ENCODE measurements at places on chromosomes 1 and 21.

DNA sequence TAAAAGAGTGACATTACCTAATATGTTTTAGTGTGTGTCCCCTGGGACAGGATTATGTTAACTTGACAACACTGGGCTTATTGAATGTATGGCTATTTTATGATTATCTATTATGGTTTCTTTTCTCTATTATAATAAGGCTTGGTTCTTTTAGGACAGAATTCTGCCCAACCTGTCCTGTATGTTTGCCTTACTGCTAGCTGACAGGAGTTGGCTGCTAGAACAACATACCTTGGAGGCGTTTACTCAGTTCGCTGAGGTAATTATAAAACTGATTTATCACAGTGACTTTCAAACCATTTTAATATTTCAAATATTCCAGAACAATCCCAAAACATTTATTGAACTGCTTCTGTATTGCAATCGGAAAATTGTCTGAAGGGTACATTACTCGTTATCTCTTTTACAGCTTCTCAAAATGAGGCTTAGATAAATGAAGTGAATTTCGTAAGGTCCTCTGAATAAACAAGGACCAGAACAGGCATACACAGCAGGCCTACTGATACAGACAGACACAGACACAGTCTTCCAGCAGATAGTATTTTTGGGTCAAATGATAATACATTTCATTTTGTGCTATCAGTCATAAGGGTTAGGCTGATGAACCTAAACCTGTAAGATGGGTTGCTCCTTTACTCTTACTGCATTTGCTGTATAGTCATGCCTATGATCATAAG lies 44.2 kb downstream of the SCYL3 start:
- no peak for DNase-seq

- no peak for DNase-seq
These were observed 44.5 kb downstream of the ACTL8 start for GRCh38 chr1:17799642-17800041.

GRCh38 chr1:61318319-61319125 lies 236.2 kb downstream of the NFIA start:
- DNase-seq, result no peak

DNA sequence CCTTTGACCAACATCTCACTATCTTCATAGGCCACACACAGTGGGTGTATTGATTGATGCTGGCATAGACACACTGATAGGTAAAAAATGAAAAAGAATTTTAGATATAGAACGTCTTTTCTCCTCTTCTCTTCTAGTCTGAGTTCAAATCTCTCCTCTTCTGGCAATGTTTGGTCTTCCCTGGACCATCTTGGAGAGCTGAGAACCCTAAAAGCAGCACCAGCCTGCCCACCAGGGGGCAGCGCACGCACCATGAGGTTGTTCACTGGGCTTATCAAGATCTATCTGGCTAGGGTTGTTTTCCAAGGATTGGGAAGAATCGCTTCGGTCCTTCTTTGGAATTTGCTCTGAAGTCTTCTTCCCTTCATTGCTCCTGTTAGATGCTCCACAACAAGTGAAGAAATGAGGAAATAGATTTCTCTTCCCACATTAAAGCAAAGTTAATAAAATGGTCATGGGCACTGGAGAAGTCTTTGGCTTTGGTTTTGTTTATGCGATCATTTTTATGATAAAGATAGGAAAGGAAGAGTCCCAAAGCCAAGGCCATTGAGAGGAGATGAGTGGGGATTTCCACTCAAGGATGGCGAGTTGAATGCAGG lies 104.0 kb upstream of the OLIG2 start:
- no peak for DNase-seq

DNA sequence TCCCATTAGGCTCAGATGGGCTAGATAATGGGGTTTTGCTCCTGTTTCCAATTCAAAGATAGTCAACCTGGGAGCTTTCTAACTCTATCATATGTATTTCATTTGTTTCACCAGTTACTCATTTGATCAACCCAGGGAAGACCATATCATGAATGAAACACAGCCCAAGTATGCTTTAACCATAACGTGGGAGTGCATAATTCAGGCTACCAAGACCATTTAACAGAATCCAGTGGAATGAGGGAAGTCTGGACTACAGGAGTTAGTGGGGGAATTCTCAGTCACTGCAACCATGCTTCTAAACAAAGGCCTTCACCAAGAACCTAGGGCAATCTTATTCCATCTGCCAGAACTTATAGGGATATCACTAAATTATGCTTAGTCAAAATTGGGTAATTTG lies 15.0 kb upstream of the SLC16A1 start:
- no peak for DNase-seq

DNA sequence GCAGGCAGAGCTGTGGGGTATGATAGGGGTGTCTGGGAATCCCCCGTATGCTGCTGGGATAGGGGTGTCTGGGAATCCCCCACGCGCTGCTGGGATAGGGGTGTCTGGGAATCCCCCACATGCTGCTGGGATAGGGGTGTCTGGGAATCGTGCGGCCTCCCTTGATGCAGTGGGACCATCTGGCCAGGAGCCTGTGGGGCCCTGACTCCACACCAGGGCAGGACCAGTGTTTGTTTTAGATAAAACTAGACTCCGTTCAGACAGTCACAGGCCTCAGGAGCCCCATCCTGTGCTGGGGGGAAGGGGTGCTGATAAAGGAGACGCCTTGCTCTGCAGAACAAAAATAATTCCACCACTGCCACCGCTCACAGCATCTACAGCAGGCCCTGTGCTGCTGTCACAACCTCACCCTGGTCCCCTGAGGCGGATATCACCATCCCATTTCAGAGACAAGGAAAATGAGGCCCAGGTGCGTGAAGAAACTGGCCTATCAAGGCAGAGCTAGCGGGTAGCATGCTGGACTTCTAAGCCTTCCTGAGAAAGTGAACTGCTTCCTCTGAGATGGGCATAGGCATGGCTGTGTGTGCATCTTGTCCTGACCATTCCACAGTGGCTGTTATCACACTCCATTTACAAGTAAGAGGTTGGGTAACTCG lies 24.0 kb downstream of the ECE1 start:
- no peak for DNase-seq

DNA sequence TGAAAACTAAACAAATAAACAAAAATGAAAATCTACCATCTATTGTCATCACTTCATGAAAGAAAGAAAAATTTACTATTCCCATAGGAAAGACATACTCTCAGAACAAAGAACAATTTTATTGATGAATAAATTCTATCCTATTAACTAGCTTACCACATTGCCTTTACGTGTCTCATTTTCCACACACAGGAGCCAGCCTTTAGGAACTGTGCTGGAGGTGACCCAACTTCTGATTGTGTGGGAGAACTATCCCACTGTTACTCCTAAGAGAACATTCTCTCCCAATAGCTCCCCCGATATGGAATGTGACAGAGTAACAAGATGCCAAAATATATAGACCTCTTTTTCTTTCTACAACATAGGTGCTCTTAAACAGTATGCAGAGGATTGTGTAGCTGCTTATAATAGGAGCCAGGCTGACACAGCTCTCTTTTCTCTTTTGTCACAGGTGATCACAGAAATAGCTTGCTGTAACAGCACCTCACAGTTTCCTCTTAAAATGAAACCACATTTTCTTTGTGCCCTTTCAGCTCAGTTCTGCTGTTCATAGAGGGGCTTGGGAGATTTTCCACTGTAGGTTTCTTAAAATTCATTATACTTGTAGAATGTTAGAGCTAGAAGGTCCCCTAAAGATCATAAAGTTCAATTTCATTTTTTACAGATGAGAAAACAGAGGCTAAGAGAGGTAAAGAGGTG lies 35.5 kb downstream of the C21orf91 start:
- no peak for DNase-seq

GRCh38 chr1:199098468-199098867 lies 459.6 kb downstream of the PTPRC start:
- DNase-seq, result no peak

Measured in posterior cingulate gyrus (tissue), 11 donors.